ENCODE measurements at places on chromosomes 2 and 18.

DNA sequence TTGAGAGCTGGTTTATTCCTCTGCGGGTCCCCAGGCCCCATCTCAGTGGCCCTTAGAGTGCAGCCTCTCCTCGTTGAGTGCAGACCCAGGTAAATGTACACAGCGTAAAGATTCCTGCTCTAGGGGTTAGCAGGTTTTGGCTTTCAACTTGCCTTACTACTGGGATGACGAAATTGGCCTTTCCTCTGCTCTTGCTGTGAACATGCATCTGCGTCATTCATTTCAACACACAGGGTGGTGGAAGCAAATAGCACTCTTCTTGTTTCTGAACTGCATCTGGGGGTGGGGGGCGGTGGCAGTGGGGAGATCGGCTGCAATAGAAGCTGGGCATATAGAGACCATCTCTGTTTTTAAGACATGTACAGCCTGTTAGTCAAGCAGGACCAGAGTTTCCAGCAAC, 16.5 kb upstream of the SLC16A14 start:
- DNase-seq: no peak

GRCh38 chr2:138615257-138615656, 113.7 kb downstream of the SPOPL start:
- DNase-seq: no peak

- DNase-seq: no peak
These were observed 5.0 kb upstream of the ESPNL start for GRCh38 chr2:238095143-238095542.

- DNase-seq: no peak
These were observed 25.9 kb upstream of the IMPA2 start for GRCh38 chr18:11955239-11956029.

- DNase-seq: no peak
These were observed 32.7 kb upstream of the ZNF638 start for GRCh38 chr2:71298914-71299313.

- DNase-seq: no peak
These were observed 125.2 kb upstream of the TFPI start for GRCh38 chr2:187679454-187679853.
